ENCODE measurements at places on chromosomes 6 and 20. TPM values are rescaled to one million over a fixed set of nuclear protein-coding genes. Genes with fewer than 3 reads are reported as not detected.
A peak's percentile ranks its signal among the peaks of the same experiment; 100 is the strongest.

GRCh38 chr6:170279977-170280688 is 10.7 kb downstream of the DLL1 start:
- DNase-seq = peak; percentile 12
- no peak overlapping the region for H3K27ac ChIP-seq
- H3K4me3 ChIP-seq = peak overlapping the region; percentile 19
- H3K36me3 ChIP-seq = no peaks in the 10 kb centered on the region

- peak; percentile 39 for DNase-seq
- no peaks in the 10 kb centered on the region for H3K27me3 ChIP-seq
- no peak overlapping the region for H3K4me3 ChIP-seq
- no peaks in the 10 kb centered on the region for H3K4me1 ChIP-seq
Measured at GRCh38 chr6:9848094-9848493, 566.8 kb downstream of the TFAP2A start.

GRCh38 chr6:52544602-52545405 is 32.1 kb downstream of the TRAM2 start:
- peaks cover 14% of the 10 kb centered on the region for H3K36me3 ChIP-seq
- DNase-seq = peak; percentile 44
- H3K27ac ChIP-seq = peak overlapping the region; percentile 85
- H3K4me3 ChIP-seq = no peak overlapping the region
- peaks cover 66% of the 10 kb centered on the region for H3K4me1 ChIP-seq

- H3K27me3 ChIP-seq = no peaks in the 10 kb centered on the region
- no peak overlapping the region for H3K27ac ChIP-seq
- no peak for DNase-seq
- H3K36me3 ChIP-seq = no peaks in the 10 kb centered on the region
- no peaks in the 10 kb centered on the region for H3K4me1 ChIP-seq
- no peak overlapping the region for H3K4me3 ChIP-seq
Measured at GRCh38 chr20:60123652-60124051, 165.4 kb downstream of the CDH26 start.

DNA sequence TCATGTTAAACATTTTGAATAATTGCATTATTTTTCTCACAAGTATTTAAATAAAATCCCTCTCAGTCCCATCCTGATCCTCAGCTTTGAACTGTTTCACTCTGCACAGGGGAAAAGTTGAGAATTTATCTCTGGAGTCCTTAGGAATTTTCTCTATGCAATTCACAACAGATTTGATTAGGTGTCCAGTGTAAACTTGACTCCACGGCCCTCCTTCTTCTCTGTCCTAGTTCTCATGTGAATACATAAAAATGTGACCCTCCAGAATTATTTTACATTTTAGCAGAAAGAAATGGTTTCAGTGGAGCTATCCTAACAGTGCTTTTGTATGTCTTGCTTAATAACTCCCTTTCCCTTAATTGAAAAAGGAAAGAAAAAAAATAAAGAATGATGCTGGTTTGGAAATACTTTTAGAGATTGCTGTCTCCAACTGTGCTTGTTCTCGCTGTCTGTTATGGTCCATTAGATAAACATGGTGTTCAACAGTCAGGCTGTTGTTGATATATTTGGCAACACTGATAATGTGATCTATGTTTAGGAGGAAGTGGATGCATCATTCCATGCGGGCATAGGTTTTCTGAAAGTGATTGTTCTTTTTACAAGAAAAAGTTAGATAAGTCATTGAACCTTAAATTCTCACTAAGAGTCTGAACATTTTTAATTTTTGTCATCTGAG is 599.4 kb upstream of the CITED2 start:
- H3K36me3 ChIP-seq = no peaks in the 10 kb centered on the region
- H3K27ac ChIP-seq = peak overlapping the region; percentile 63
- H3K27me3 ChIP-seq = no peaks in the 10 kb centered on the region
- DNase-seq = peak; percentile 92
- H3K4me1 ChIP-seq = peaks cover 12% of the 10 kb centered on the region

- no peaks in the 10 kb centered on the region for H3K27me3 ChIP-seq
- H3K4me3 ChIP-seq = no peak overlapping the region
- peaks cover 10% of the 10 kb centered on the region for H3K4me1 ChIP-seq
Measured at GRCh38 chr20:36130390-36130789, 24.1 kb upstream of the EPB41L1 start.

DNA sequence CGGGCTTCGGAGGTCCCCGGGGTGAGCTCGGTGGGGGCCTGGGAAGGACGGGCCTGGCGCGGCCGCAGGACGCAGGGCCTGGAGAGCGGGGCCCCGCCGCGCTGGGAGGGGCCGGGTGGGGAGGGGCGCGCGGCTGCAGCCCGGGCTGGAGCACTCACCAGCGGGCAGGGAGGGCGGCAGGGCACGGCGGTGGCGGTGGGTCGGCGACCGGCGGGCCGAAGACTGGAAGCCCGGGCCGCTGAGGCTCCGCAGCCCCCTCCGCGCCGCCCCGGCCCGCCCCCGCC is at the start of gene GATA5:
Gene GATA5 (minus strand): TSS at position 224 of the 284 bp plus-strand sequence. CDS start 474 bp downstream, outside the sequence.
- peaks cover 86% of the 10 kb centered on the region for H3K27me3 ChIP-seq
- no peaks in the 10 kb centered on the region for H3K36me3 ChIP-seq
- H3K4me1 ChIP-seq = no peaks in the 10 kb centered on the region
- no peak within 1 kb of the TSS for H3K27ac ChIP-seq

- H3K27ac ChIP-seq = no peak overlapping the region
- H3K36me3 ChIP-seq = no peaks in the 10 kb centered on the region
- H3K27me3 ChIP-seq = no peaks in the 10 kb centered on the region
- H3K4me1 ChIP-seq = peaks cover 22% of the 10 kb centered on the region
- DNase-seq = peak; percentile 45
Measured at GRCh38 chr20:11849976-11850670, 67.6 kb upstream of the BTBD3 start.

The C4A gene
- 0.83 TPM for total RNA-seq

The JAG1 gene
- total RNA-seq = 19.4 TPM

The RAET1L gene
- not detected for total RNA-seq

The SS18L1 gene
- 8.1 TPM for total RNA-seq

The RPP40 gene
- total RNA-seq = 22.2 TPM
